ENCODE measurements at places on chromosomes 1 and 21.
A peak's percentile ranks its signal among the peaks of the same experiment; 100 is the strongest.

- DNase-seq, result no peak
- no peak overlapping the region for H3K4me3 ChIP-seq
- H3K36me3 ChIP-seq, result no peaks in the 10 kb centered on the region
- H3K27ac ChIP-seq, result no peak overlapping the region
- H3K4me1 ChIP-seq, result no peaks in the 10 kb centered on the region
Measured at GRCh38 chr1:152392909-152393308, 21.2 kb downstream of the CRNN start.

DNA sequence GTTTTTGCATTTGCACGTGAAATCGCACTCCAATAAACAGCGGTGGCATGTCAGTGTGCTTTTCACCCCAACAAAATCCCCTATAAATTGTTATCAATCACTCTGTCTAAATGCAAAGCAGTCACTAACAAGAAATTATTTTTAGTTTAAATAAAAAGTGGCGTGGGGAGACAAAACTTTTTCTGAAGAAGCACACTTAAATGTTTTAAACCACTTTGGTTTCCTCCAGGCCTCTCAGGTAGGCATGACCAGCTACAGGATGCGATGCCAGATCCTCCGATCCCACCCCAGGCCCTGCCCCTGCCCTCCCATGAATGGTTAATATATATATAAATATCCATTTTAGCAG, 3.6 kb downstream of the FMO1 start:
- DNase-seq, result no peak
- no peak overlapping the region for H3K4me3 ChIP-seq
- H3K36me3 ChIP-seq, result no peaks in the 10 kb centered on the region
- no peak overlapping the region for H3K27ac ChIP-seq

GRCh38 chr1:183301239-183301638, 115.2 kb downstream of the LAMC2 start:
- H3K27ac ChIP-seq, result no peak overlapping the region
- H3K36me3 ChIP-seq, result no peaks in the 10 kb centered on the region
- no peaks in the 10 kb centered on the region for H3K4me1 ChIP-seq
- DNase-seq, result no peak

- H3K36me3 ChIP-seq, result no peaks in the 10 kb centered on the region
- H3K4me3 ChIP-seq, result peak overlapping the region; percentile 75
- H3K27me3 ChIP-seq, result peaks cover 37% of the 10 kb centered on the region
- H3K4me1 ChIP-seq, result peaks cover 54% of the 10 kb centered on the region
- no peak overlapping the region for H3K27ac ChIP-seq
Measured at GRCh38 chr1:1021920-1022259, 2.0 kb downstream of the AGRN start.

- H3K4me3 ChIP-seq, result no peak overlapping the region
- H3K27me3 ChIP-seq, result no peaks in the 10 kb centered on the region
- H3K27ac ChIP-seq, result no peak overlapping the region
Measured at GRCh38 chr21:31531967-31532366, 127.5 kb upstream of the SOD1 start.

GRCh38 chr1:54272772-54273091, 72.8 kb downstream of the MRPL37 start:
- H3K27me3 ChIP-seq, result no peaks in the 10 kb centered on the region
- peak overlapping the region; percentile 81 for H3K27ac ChIP-seq
- DNase-seq, result no peak
- H3K4me3 ChIP-seq, result no peak overlapping the region

DNA sequence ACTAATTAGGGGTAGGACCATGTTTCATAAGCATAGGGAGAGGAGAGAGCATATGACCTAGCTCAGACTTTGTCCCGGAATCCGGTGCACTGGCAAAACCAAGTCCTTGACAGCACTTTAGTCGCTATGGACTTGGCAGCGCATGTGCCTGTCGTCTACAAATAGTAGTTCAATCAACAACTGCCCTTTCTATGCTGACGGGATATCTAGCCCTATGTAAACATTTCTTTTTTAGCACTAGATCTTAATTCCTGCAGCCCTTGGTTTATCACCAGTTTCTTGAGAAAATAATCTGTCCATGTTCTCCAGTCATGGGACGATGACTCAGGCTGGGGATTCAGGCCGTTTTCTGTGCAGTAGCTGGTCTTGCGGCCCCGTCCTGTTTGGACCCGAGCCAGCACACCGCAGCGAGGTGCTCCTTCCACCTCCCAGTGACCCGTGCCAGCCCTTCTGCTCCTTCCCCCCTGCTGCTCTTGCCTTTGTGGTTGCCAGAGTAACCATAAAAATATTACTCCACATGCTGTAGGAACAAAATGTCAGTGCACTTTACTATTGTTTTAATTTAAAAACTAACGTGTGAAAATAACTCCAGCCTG, 8.6 kb upstream of the MT1HL1 start:
- peak overlapping the region; percentile 67 for H3K27ac ChIP-seq
- H3K4me1 ChIP-seq, result no peaks in the 10 kb centered on the region
- DNase-seq, result peak; percentile 87
- no peak overlapping the region for H3K4me3 ChIP-seq
- H3K27me3 ChIP-seq, result no peaks in the 10 kb centered on the region
- H3K36me3 ChIP-seq, result no peaks in the 10 kb centered on the region

DNA sequence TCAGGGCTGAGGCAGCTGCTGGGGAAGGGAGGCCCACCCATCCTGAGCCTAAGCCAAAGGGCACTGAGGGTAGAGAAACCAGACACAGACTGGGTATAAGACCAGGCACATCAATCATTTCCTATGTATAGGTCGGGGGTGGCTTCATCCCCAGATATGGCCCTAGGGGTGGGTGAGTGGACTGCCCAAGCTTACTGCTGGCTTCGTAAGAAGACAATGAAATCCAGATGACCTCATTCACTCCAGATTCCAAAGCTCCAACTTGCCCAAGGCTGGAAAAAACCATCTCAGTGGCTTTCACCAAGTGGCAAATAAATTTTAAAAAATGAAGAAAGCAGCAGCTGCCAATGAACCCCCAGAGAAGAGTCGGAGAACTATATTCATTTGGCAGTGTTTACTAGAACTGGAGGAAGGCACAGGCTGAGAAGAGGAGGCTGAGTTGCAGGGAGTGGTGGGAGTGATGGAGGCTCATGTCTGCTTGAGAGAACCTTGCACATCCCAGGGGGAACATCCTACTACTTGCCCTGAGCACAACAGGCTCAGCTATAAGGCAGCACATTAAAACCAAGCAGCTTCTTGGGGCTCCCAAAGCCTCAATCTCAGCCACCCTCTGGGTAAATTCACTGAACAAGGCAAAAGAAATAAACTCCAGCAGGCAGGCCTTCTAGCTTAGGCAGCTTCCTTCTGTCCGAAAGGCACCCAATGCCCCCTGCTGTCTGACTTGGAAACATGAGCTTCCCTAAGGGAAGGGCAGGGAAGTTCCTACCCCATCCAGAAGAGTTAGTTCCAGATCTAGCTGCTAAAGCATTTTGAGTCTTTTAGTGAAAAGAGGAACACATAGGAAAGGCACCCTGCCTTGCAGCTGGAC, 14.1 kb downstream of the PEA15 start:
- no peak overlapping the region for H3K4me3 ChIP-seq
- peak; percentile 68 for DNase-seq
- no peaks in the 10 kb centered on the region for H3K4me1 ChIP-seq
- H3K36me3 ChIP-seq, result peaks cover 100% of the 10 kb centered on the region

GRCh38 chr1:90834886-90835660, 118.0 kb upstream of the BARHL2 start:
- no peak overlapping the region for H3K27ac ChIP-seq
- no peak for DNase-seq
- no peaks in the 10 kb centered on the region for H3K36me3 ChIP-seq
- peaks cover 18% of the 10 kb centered on the region for H3K4me1 ChIP-seq
